Fibroblast of skin of back (primary cell): ENCODE measurements at places on chromosomes 2 and 18.

GRCh38 chr18:13614641-13615288, 111.6 kb downstream of the FAM210A start:
- DNase-seq: no peak

- no peak for DNase-seq
Measured at GRCh38 chr2:137369106-137369505, 595.2 kb upstream of the HNMT start.

GRCh38 chr18:9809697-9810096, 76.1 kb upstream of the TXNDC2 start:
- DNase-seq: no peak

- no peak for DNase-seq
Measured at GRCh38 chr2:217955881-217956493, 46.8 kb downstream of the TNS1 start.

GRCh38 chr2:136247204-136247950, 129.4 kb upstream of the CXCR4 start:
- DNase-seq: no peak

- no peak for DNase-seq
Measured at GRCh38 chr2:5661362-5661761, 30.8 kb upstream of the SOX11 start.

DNA sequence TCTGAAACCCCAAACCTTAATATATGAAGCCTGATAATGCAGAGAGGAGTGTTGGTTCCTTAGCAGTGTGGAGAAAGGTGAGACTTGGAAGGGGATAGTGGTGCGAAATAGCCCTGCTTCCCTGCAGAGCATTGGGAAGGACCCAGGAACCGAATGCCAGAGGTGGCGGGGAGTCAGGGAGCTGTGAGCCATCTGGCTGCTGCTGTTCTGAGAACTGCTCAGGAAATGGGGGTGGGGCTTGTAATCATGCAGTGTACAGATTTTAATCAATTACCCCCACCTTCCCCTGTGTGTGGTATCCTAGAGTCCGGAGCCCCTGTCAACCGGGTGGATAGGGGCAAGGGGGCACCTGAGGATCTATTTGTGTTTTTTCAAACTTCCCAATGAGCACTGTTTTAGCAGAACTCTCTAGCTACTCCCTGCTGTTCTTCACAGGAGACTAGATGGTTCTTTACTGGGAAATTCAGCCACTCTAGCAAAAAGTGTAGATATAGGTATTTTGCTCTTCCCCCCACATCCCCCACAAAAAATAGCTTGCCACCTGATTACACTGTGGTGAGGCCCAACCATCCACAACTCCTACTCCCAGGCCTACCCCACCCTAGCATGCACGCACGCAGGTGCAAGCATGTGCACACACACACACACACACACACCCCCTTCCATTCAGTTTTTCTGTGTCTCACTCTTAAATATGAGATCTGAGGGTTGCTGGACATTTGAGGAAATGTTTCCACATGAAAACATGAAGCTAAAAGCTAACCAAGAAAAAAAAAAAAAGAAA, 30.1 kb upstream of the MBOAT2 start:
- peak; percentile 18 for DNase-seq

GRCh38 chr2:111176388-111176787, 55.7 kb downstream of the BCL2L11 start:
- DNase-seq: no peak

GRCh38 chr2:70145851-70146739, 44.7 kb downstream of the C2orf42 start:
- DNase-seq: no peak

GRCh38 chr2:186429104-186429503, 57.0 kb upstream of the ZC3H15 start:
- DNase-seq: no peak

GRCh38 chr2:36097022-36097421, 258.6 kb upstream of the CRIM1 start:
- DNase-seq: no peak

DNA sequence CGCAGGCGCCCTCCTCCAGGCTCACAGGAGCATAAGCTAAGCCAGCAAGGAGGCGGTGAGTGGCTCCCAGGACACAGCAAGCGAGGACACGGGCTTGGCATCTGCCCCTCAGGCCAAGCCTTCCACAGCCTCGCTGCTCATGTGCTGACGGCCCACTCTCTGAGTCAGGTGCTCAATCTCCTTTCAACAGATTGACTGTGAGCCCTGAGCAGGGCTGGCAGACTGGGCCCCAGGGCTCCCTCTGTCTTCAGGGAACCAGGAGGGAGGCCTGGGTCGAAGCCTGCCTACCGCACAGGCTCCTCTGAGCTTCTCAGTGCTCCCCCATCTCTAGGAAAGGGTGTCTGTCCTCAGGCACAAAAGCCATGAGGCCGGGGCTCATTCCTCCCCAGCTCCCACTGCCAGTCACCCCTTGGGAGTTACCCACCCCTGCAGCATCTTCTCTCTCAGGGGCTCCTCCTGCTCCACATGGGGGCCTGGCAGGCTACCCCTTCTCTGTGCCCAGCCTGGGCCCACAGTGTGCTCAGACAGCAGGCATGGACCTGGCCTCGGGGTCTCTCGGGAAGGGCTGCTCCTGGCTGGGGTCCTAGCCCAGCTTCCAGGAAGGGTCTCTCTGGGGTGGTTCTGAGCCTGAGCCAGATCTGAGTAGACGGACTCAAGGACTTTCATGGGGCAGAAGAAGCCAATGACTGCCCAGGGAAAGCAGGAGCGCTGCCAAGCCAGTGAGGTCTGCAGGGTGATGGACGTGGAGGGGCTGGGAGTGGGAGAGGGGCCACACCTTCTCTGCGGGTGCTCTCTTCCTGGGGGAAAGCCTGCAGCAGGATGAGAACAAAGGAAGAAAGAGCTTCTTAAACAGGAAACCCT, 138.0 kb upstream of the GPC1 start:
- DNase-seq: no peak

- DNase-seq: no peak
Measured at GRCh38 chr2:217742841-217743240, 260.0 kb downstream of the TNS1 start.
